ENCODE measurements at places on chromosomes 11 and 22.
A peak's percentile ranks its signal among the peaks of the same experiment; 100 is the strongest.

DNA sequence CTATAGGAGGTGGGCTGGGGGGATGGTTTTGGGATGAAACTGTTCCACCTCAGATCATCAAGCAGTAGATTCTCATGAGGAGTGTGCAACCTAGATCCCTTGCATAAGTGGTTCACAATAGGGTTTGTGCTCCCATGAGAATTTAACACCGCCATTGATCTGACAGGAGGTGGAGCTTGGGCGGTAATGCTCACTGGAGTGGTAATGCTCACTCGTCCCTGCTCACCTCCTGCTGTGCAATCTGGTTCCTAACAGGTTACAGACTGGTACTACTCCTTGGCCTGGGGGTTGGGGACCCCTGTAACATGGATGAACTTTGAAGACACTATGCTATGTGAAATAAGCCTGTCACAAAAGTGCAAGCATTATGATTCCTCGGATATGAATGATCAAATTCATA is 87.0 kb upstream of the CLNS1A start:
- no peak overlapping the region for H3K4me3 ChIP-seq
- H3K36me3 ChIP-seq = peaks cover 66% of the 10 kb centered on the region
- no peaks in the 10 kb centered on the region for H3K27me3 ChIP-seq
- H3K27ac ChIP-seq = no peak overlapping the region

DNA sequence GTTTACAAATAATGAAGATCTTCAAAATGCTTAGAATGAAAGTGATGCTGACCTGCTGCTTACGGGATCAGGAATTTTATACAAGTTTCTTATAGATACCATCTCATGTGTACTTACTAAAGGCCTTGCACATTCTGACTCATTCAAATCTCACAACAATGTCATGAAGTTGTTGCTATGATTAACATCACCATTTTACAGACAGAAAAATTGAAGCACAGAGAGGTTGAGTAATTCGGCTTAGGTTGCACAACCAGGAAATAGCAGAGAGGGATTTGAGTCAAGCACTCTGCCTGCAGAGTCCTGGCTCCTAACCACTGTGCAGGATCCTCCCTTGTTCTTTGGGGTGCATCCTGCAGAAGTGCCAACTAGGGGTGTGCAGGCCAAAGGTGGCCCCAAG is 471.9 kb downstream of the MIAT start:
- no peak for DNase-seq
- peaks cover 14% of the 10 kb centered on the region for H3K4me1 ChIP-seq
- H3K27me3 ChIP-seq = peaks cover 44% of the 10 kb centered on the region
- no peaks in the 10 kb centered on the region for H3K36me3 ChIP-seq

DNA sequence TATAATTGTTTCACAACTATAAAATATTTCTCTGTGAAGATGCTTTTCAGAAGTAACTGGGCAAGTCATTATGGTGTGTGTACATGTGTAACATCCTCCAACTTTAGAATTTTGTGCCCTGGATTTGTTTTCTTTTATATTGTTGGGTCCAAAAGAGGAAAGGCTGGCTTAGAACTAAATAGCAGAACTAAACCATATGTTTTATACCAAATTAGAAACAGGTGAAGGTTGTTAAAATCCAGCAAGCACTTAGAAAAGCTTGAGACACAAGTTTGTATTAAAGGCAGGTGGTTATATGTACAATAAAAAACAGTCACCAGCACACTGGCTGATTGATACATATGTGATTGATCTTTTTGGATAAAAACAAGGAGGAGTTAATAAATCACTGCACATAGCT is 158.5 kb downstream of the WNT11 start:
- DNase-seq = no peak
- no peak overlapping the region for H3K27ac ChIP-seq
- no peaks in the 10 kb centered on the region for H3K4me1 ChIP-seq
- H3K36me3 ChIP-seq = peaks cover 74% of the 10 kb centered on the region

- H3K27me3 ChIP-seq = no peaks in the 10 kb centered on the region
- no peak for DNase-seq
- peaks cover 8% of the 10 kb centered on the region for H3K36me3 ChIP-seq
- H3K4me1 ChIP-seq = peaks cover 16% of the 10 kb centered on the region
- H3K27ac ChIP-seq = no peak overlapping the region
Observed at GRCh38 chr11:113695207-113695606, 10.9 kb downstream of the TMPRSS5 start.

GRCh38 chr11:47566149-47566698 is 825 bp downstream of the PTPMT1 start:
- no peak for DNase-seq
- H3K4me3 ChIP-seq = peak overlapping the region; percentile 85
- H3K36me3 ChIP-seq = peaks cover 10% of the 10 kb centered on the region
- peaks cover 14% of the 10 kb centered on the region for H3K4me1 ChIP-seq
- no peak overlapping the region for H3K27ac ChIP-seq

GRCh38 chr11:69539416-69540117 is 58.1 kb downstream of the LINC01488 start:
- no peak overlapping the region for H3K4me3 ChIP-seq
- peak overlapping the region; percentile 42 for H3K27ac ChIP-seq
- peaks cover 42% of the 10 kb centered on the region for H3K4me1 ChIP-seq
- no peaks in the 10 kb centered on the region for H3K36me3 ChIP-seq

- no peaks in the 10 kb centered on the region for H3K4me1 ChIP-seq
- no peaks in the 10 kb centered on the region for H3K36me3 ChIP-seq
- H3K4me3 ChIP-seq = no peak overlapping the region
- no peaks in the 10 kb centered on the region for H3K27me3 ChIP-seq
Observed at GRCh38 chr11:22044126-22044525, 148.8 kb upstream of the ANO5 start.

DNA sequence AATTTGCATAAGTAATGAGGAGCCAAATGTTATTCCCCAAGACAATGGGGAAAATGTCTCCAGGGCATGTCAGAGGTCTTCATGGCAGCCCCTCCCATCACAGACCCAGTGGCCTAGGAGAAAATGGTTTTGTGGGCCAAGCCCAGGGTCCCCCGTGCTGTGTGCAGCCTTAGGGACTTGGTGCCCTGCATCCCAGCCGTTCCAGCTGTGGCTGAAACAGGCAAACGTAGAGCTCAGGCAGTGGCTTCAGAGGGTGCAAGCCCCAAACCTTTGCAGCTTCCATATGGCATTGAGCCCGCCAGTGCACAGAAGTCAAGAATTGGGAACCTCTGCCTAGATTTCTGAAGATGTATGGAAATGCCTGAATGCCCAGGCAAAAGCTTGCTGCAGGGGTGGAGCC is 79.9 kb downstream of the FAM181B start:
- no peak for DNase-seq
- H3K36me3 ChIP-seq = no peaks in the 10 kb centered on the region
- no peak overlapping the region for H3K4me3 ChIP-seq
- no peaks in the 10 kb centered on the region for H3K4me1 ChIP-seq

GRCh38 chr22:37680191-37680851 is 4.9 kb downstream of the LGALS1 start:
- no peaks in the 10 kb centered on the region for H3K36me3 ChIP-seq
- no peak for DNase-seq
- no peak overlapping the region for H3K4me3 ChIP-seq
- H3K4me1 ChIP-seq = peaks cover 40% of the 10 kb centered on the region
- H3K27ac ChIP-seq = no peak overlapping the region
- peaks cover 9% of the 10 kb centered on the region for H3K27me3 ChIP-seq

GRCh38 chr11:68904248-68904847 is 657 bp downstream of the IGHMBP2 start:
- H3K27me3 ChIP-seq = no peaks in the 10 kb centered on the region
- H3K36me3 ChIP-seq = peaks cover 26% of the 10 kb centered on the region
- peak overlapping the region; percentile 82 for H3K27ac ChIP-seq
- peak overlapping the region; percentile 97 for H3K4me3 ChIP-seq
- H3K4me1 ChIP-seq = peaks cover 41% of the 10 kb centered on the region

DNA sequence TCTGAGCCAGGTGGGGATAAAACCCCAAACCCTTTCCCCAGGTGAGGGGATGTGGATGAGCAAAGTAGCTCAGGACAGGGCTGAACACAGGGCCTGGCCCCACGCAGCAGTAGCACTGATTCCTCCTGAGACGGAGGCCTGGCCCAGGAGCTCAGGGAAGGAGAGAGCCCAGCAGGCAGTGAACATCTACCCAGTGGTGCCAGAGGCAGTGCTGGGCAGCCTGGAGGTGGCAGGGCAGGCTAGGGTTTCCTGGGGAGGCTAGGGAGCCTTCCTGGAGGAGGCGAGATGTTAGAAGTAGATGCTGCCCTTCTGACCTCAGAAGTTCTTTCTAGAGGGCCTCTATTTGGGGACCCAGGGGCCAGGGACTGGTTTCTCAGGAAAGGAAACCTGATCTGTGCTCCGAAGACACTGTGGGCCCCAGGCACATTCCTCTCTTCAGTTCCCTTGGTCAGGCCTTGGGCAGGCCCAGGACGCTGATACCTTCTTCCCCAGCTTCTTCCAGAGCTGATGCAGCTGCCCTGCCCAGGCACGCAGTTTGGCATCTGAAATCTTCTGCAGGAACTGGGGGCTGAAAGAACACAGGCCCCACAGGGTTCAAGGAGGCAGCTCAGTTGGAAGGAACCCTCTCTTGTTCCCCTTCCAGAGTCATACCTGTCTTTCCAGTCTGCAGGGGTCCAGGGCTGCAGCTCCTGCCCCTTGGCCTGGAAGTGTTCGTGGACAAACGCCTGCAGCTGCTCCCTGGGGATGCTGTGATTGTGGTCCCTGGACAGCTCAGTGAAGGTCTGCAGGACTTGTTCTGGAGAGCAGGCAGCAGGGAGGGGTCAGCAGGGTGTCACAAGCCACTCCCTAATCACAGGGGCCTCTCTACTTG is 16.8 kb downstream of the TREH start:
- H3K27ac ChIP-seq = no peak overlapping the region
- peaks cover 4% of the 10 kb centered on the region for H3K27me3 ChIP-seq
- DNase-seq = no peak
- no peaks in the 10 kb centered on the region for H3K36me3 ChIP-seq
- H3K4me1 ChIP-seq = peaks cover 67% of the 10 kb centered on the region
- no peak overlapping the region for H3K4me3 ChIP-seq

DNA sequence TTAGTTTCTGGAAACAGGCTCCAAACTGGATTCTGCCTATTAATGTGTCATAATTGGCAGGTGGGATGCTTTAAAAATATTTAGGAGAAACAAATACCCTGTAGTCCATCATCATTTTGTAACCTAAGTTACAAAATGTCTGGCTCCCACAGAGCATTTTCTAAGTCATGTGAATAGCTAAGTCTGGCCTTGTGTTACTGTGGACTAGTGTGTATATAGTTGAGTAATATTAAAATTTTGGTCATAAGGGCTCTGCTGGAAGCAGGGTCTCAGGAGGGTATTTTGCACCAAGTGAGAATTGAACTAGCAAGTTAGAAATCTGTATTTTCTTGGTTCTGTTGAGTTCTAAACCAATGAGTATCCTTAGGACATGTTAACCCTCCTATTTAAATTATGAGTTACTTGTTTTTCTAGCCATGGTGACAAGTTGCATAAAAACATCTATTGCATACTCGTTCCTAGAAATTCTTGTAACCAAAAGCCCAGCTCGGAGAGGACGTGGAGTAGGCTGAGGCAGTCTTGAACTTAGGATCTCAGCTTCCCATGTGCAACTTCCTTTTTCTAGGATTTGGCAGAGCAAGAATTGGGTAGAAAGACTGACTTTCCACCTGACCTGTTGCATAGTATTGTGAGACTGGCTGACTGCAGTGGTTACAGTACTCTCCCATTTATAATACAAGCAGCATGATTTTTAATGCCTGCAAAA is 5.4 kb downstream of the PTPMT1 start:
- H3K36me3 ChIP-seq = peaks cover 48% of the 10 kb centered on the region
- no peak overlapping the region for H3K4me3 ChIP-seq
- no peaks in the 10 kb centered on the region for H3K27me3 ChIP-seq
- DNase-seq = no peak

DNA sequence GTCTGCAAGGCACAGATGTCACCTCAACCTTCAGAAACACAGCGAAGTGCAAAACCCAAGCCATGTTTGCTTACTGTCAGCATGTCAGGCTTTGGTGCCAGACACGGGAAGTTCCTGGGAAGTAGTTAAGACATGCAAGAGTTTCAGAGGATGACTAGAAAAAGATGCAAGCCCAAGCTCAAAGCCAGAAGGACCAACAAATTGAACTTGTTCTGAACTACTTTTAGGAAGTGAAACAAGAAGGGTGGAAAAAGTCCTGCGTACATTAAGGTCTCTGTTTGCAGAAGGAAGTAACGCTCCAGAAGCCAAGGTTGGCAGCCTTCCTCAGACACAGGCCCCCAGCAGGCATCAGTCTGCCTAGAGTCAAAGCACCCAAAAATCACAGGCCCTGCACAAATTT is 2.6 kb downstream of the AP1B1 start:
- H3K4me1 ChIP-seq = peaks cover 26% of the 10 kb centered on the region
- H3K36me3 ChIP-seq = peaks cover 7% of the 10 kb centered on the region
- H3K27me3 ChIP-seq = no peaks in the 10 kb centered on the region
- no peak overlapping the region for H3K27ac ChIP-seq
- DNase-seq = no peak

GRCh38 chr11:125609545-125609944 is 15.4 kb upstream of the CHEK1 start:
- H3K4me1 ChIP-seq = no peaks in the 10 kb centered on the region
- H3K27ac ChIP-seq = no peak overlapping the region
- no peak overlapping the region for H3K4me3 ChIP-seq
- H3K27me3 ChIP-seq = peaks cover 4% of the 10 kb centered on the region
- DNase-seq = no peak

- peak overlapping the region; percentile 72 for H3K27ac ChIP-seq
- no peak overlapping the region for H3K4me3 ChIP-seq
- peaks cover 14% of the 10 kb centered on the region for H3K4me1 ChIP-seq
- H3K36me3 ChIP-seq = no peaks in the 10 kb centered on the region
- H3K27me3 ChIP-seq = peaks cover 6% of the 10 kb centered on the region
Observed at GRCh38 chr22:46129390-46130041, 20.8 kb upstream of the PPARA start.

GRCh38 chr11:71342116-71342515 is 89.7 kb upstream of the SHANK2 start:
- H3K27me3 ChIP-seq = peaks cover 19% of the 10 kb centered on the region
- DNase-seq = no peak
- peaks cover 36% of the 10 kb centered on the region for H3K4me1 ChIP-seq
- H3K36me3 ChIP-seq = no peaks in the 10 kb centered on the region
- no peak overlapping the region for H3K27ac ChIP-seq

GRCh38 chr11:66570079-66570849 is 1.9 kb upstream of the CTSF start:
- no peak for DNase-seq
- H3K27ac ChIP-seq = peak overlapping the region; percentile 36
- peaks cover 16% of the 10 kb centered on the region for H3K27me3 ChIP-seq
- H3K4me3 ChIP-seq = no peak overlapping the region
- H3K36me3 ChIP-seq = peaks cover 10% of the 10 kb centered on the region
- peaks cover 20% of the 10 kb centered on the region for H3K4me1 ChIP-seq

- no peak overlapping the region for H3K27ac ChIP-seq
- peak; percentile 52 for DNase-seq
- peaks cover 34% of the 10 kb centered on the region for H3K4me1 ChIP-seq
- H3K4me3 ChIP-seq = no peak overlapping the region
Observed at GRCh38 chr11:13210424-13210823, 67.2 kb upstream of the BMAL1 start.

- no peak overlapping the region for H3K4me3 ChIP-seq
- peak; percentile 16 for DNase-seq
- H3K36me3 ChIP-seq = peaks cover 57% of the 10 kb centered on the region
- H3K27me3 ChIP-seq = no peaks in the 10 kb centered on the region
- peak overlapping the region; percentile 80 for H3K27ac ChIP-seq
Observed at GRCh38 chr11:74849525-74850391, 99.1 kb downstream of the XRRA1 start.

GRCh38 chr11:33651555-33651954 is 49.1 kb downstream of the C11orf91 start:
- H3K27ac ChIP-seq = no peak overlapping the region
- H3K36me3 ChIP-seq = peaks cover 5% of the 10 kb centered on the region
- DNase-seq = no peak
- H3K4me3 ChIP-seq = no peak overlapping the region
